ENCODE measurements at places on chromosomes 7 and 10.

GRCh38 chr7:81886211-81886764 lies 116.4 kb upstream of the HGF start:
- no peak for DNase-seq

GRCh38 chr7:34425631-34426384 lies 232.2 kb upstream of the NPSR1 start:
- no peak for DNase-seq

- DNase-seq, result no peak
These were observed 1.5 kb upstream of the KCTD7 start for GRCh38 chr7:66627151-66627681.

DNA sequence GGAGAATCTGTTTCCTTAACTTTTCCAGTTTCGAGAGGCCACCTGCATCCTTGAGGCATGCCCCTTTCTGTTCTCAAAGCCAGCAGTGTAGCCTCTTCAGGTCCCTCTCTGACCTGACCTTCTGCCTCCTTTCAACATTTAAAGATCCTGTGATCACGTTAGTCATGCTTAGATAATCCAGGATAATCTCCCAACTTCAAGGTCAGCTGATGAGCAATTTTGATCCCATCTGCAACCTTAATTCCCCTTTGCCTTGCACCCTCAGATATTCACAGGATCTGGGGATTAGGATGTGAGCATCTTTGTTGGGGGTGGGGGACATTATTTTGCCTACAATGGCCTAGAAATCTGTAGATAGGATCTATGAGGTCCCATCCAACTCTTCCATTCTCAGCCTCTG lies 8.0 kb downstream of the HKDC1 start:
- DNase-seq, result no peak

DNA sequence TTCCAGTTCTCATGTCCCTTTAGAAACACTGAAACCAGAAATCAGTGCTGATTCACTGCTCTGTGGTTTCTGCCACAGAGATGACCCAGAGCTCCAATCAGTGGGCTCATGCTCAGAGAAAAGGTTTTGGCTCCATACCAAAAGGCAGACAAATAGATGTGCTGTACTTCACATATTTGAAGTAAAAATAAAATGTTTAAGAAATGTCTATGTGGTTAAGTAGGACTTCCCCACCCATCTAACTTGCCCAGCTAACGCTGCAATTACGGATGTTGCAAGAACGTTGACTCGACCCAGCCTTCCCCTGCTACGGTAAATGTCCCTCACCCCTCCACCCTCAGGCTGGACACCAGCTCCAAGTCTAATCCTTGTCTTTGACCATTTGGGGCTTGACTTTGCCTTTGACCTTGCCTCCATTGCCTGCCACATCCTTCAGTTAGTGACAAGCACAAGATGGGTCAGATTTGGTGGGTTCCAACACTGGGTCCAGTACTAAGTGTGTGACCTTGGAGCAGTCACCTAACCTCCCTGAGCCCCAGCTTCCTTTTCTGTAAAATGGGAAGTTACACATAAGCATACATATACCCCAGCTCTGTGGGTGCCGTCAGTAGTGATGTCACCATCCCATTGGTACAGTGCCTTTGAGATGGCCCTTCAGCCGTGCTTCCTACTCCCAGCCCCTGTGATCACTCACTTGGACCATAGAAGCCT lies 95.8 kb downstream of the CHST15 start:
- no peak for DNase-seq

- DNase-seq, result no peak
These were observed 17.0 kb upstream of the ZMIZ1 start for GRCh38 chr10:79051766-79052165.

DNA sequence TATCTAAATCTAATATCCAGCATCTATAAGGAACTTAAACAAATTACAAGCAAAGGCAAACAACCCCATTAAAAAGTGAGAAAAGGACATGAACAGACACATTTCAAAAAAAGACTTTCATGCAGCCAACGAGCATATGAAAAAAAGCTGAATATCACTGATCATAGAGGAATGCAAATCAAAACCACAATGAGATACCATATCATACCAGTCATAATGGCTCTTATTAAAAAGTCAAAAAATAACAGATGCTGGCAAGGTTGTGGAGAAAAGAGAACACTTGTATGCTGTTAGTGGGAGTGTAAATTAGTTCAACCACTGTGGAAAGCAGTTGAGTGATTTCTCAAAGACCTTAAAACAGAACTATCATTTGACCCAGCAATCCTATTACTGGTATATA lies 334.4 kb upstream of the CACNA2D1 start:
- DNase-seq, result no peak

DNA sequence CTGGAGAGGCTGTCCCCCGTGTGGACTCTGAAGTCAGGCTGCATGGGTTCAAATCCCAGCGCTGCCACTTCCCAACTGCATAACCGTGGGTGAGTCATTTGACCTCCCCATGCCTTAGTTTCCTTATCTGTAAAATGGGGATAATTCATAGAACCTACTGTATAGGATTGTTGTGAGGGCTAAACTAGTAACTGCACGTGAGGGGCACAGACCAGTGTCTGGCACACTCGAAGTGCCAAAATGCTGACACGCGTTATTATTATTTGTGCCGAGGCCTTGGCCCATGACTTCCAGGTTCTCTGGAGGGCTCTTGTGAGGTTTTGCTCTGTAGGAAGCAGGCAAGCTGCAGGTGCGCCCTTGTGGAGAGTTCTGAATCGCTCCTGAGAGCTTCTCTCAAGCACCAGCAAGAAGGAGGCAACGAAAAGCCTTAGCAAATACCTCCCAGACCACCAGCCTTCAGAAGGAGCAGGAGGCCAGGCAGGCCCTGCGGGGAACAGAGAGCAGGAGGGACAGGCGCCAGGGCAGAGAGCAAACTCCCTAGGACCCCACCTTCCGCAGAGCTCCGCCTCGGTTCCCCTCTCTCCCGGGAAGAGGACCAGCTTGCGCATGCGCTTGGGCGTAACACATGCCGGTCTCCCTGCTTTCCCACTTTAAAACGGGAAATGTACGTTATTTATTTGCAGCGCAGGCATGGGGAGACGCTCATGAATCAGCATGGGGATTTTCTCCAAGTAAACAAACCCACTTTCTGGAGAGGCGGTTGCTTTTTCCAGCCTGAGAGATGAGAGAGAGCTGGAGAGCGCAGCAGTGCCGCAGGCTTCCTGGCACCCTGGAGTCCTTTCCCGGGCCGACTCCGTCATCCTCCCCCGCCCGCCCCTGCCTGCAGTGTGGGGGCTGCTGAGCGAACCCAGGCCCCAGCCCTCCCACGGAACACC lies 39.6 kb downstream of the SORCS3 start:
- no peak for DNase-seq

DNA sequence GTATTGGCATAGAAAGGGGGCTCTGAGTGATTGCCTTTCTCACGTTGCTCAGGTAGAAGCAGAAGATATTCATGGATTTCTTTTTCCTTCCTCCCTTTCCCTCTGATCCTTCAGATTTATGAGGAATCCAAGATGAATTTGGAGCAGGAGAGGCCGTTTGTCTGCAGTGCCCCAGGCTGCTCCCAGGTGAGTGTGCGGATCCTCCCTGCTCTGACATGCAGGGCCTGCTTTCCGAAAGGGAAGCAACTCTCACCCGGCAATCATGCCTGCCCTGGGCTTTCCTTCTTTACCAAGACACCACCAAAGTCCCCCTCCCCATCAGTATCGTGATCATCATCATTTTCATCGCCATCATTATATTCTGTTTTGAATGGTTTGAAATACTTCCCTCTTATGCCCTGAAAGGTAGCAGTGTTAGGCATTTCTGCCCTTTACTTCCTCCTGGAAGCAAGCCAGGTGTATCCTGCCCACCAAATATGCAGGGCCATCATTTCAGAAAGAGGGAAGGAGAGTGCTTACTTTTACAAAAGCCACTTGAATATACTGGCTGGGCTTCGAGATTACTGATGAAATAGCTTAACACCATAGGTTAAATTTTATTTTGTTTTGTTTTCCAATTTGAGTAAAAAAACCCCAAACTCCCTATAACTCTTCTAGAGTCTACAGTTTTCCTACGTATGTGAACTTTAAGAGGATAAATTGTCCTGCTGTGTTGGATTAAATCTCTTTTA lies 75.9 kb downstream of the CREB5 start:
- DNase-seq, result no peak

- DNase-seq, result no peak
These were observed 73.1 kb downstream of the CD36 start for GRCh38 chr7:80711531-80711930.

GRCh38 chr7:151226560-151226874 lies 488 bp downstream of the ABCF2 start:
- no peak for DNase-seq

- DNase-seq, result no peak
These were observed 14.9 kb downstream of the TMEM72 start for GRCh38 chr10:44925811-44926750.

DNA sequence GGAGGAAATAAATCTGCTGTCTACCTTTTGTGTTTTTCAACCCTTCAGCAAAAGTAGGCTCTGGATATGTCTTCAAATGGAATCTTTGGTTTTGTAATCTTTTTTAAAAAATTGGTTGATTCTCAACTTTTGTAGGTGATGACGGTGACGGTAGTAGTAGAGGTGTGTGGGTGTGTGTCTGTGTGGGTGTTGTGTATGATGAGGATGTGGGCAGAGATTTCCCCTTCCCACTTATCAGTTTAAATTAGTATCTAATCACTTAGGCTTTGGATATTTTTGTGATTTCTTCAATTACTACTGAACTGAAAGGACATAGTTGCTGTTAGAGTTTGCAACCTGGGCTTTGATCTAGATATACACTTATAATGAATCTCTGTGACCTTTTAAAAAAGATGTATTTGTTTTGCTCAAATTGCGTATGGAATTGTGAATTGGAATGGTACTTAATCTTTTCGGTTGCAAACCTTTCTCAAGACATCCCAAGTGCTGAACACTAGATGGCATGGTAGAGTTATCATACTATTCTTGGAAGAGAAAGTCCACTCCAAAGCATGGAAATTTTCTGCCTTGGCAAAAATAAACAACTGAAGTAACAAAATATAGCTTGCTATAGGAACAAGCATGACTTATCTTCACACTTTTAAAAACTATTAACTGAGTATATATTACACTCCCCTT lies 51.9 kb upstream of the A1CF start:
- no peak for DNase-seq

- no peak for DNase-seq
These were observed 360.9 kb downstream of the GPAM start for GRCh38 chr10:111822661-111823060.

- no peak for DNase-seq
These were observed 271.8 kb upstream of the CACNA2D1 start for GRCh38 chr7:82715344-82715743.

GRCh38 chr10:69364232-69364940 lies 52.3 kb downstream of the TACR2 start:
- no peak for DNase-seq

- no peak for DNase-seq
These were observed 192.4 kb downstream of the ADARB2 start for GRCh38 chr10:1544929-1545328.

GRCh38 chr7:40544871-40545303 lies 410.1 kb downstream of the SUGCT start:
- no peak for DNase-seq

- no peak for DNase-seq
These were observed 1.3 kb downstream of the TYSND1 start for GRCh38 chr10:70145166-70145665.

- DNase-seq, result no peak
These were observed 778 bp upstream of the GET4 start for GRCh38 chr7:875476-876076.

DNA sequence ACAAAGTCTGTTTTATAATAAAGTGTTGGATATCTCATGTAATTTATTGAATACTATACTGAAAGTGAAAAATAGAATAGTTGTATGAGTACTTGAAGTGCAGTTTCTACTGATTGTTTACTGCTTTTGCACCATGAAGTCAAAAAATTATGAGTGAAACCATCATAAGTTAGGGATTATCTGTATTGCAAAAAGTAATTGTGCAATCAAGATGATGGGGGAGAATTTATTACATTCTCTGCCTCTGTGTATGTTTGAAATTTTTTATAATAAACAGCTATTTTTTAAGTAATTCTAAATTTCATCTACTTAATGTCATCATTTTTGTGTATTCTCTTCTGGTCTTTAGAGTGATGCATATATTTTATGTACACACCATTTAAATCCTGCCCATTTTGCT lies 47.2 kb upstream of the TMEM273 start:
- DNase-seq, result no peak

GRCh38 chr7:41588341-41588740 lies 114.5 kb downstream of the INHBA start:
- DNase-seq, result no peak

- DNase-seq, result no peak
These were observed 5.3 kb upstream of the HILPDA start for GRCh38 chr7:128450409-128450808.

DNA sequence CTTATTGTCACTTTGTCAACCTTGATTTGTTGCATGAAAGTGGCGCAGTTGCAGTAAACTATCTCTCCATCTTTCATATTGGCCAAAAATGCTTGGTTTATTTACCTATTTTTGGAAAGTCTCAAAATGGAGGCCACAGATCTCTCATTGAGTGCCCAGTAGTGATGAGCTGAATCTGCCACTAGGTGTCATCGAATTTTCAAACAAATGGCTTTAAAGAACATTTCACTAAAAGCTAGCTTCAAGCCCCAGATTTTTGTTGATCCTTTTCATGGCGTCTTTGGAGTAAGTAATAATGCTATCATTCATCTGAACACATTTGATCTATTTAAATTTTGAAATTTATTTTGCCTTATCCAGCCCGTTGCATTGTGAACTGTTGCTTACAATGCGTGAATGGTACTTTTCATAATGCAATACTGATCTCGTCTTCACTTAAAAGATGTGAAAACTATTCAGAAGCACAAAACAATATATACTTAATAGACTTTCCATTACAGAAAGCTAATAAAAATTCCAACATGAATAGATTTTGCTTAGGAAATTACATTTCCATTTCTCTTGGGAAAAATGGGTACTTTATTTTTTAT lies 236.2 kb downstream of the DNAJB9 start:
- DNase-seq, result no peak

DNA sequence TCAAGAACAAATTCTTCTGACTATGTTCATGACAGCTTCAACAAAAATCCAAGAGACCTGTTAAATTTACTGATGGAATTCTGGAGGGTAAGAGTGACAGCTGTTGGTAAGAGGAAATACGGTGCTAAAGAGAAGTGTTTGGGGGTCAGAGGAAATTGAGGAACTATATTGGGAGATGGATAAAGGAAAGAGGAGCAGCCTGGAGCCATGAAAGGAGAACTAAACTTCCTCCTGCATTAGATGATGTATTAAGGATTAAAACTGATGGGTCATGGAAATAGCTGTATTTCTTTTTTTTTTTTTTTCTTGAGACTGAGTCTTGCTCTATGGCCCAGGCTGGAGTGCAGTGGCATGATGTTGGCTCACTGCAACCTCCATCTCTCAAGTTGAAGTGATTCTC lies 95.3 kb downstream of the HERPUD2 start:
- no peak for DNase-seq

- DNase-seq, result no peak
These were observed 234.5 kb downstream of the AHR start for GRCh38 chr7:17532861-17533404.

All from stimulated activated CD4-positive, alpha-beta T cell treated with anti-CD3 and anti-CD28 coated beads, Interleukin-1b, Interleukin-23, amount 100 ng/mL, for 1 hour (primary cell).